ENCODE measurements at places on chromosomes 12 and 14. TPM values are rescaled to one million over a fixed set of nuclear protein-coding genes. Genes with fewer than 3 reads are reported as not detected.

- DNase-seq: no peak
Measured at GRCh38 chr12:132695431-132695830, 8.0 kb downstream of the PXMP2 start.

DNA sequence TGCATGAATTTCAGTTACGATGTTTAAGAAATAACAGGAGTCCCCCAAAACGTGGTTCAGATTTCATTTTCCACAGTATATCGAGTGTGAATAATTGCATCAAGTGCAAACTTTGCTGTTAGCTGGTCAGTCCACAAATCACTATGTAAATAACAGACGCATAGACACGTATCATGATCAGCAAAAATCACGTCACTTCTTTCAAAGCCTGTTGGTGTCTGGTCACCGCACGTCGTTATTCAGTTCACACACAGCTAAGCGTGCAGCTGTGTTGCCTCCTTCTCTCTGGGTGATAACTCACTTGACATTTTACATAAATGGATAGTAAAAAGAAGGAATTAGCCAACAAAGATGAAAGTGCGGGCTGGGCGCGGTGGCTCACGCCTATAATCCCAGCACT, 126.8 kb upstream of the MED13L start:
- DNase-seq: no peak

- no peak for DNase-seq
Measured at GRCh38 chr14:89618330-89618708, 201.3 kb upstream of the FOXN3 start.

- no peak for DNase-seq
Measured at GRCh38 chr12:92393504-92393903, 247.9 kb upstream of the BTG1 start.

DNA sequence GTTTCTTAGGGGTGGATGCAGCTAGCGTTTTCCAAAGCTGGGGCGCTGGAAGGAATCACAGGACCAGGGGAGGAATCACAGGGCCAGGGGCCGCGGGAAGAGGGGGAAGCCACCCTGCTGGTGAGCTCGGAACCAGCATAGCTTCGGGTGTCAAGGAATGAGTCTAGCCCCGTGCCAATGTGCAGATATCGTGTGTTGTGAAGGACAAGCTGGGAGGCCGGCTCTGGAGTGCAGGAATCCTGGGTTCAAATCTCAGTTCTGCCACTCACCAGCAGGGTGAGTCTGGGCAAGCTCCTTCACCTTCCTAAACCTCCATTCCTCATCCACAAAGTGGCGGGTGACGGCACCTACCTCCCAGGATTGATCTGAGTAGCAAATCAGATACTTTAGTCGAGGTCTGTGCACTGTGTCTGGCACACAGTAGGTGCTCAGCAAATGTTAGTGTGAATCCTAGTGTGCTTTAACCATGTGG, 53.6 kb upstream of the RIN3 start:
- DNase-seq: no peak

DNA sequence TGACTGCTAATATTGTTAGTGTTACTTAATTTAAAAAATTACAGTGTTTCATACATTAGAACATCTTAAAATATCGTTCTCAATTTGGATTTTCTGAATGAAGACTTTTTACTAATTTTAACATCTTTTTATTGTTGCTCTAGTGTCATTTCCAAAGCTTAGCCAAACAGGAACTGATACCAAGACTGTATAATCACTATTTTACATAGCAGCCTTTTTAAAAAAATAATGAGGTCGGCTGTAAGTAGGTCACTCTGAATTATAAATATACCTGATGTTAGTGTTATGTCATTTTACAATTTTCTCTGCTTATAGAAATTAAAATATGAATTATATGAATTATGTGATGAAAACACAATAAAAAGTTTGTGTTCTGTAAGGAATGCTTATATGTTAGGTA, 321.5 kb downstream of the TMEM117 start:
- DNase-seq: no peak

- DNase-seq: peak; percentile 14
Measured at GRCh38 chr12:79326663-79327062, 364.1 kb downstream of the PAWR start.

The PLEKHG7 gene
- polyA plus RNA-seq: not detected
